ENCODE measurements at places on chromosomes 16 and 17.

DNA sequence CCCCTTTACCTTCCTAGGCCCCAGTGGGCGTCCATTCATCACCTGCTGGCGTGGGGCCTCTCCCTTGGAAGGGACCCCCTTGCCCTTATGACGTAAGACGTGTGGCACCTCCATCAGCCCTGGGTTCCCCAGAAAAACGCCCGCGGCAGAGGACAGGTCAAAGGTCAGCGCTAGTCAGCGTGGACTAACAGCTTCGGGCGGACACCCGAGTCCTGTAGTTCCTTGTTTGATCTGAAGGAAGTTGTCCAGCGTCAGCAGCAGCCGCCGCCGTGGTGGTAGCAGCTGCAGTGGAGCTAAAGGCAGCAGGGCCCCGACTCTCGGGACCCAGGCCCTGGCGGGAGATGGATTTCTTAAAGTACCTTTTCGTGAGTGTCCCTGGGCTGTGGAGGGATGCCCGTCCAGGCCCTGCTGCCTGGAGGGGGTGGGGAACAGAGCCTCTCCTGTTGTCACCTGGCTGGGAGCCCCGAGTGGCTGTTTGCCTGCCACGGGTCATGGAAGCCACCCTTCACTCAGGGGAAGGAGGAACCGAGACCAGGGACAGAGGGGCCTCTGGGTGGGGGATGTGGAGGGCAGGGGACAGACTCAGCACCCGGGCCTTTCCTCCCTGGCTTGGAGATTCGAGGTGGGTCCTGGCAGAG, 123.6 kb downstream of the OR1D5 start:
- no peak for DNase-seq

- DNase-seq: no peak
Observed at GRCh38 chr17:17890773-17891759, 54.3 kb upstream of the SREBF1 start.

DNA sequence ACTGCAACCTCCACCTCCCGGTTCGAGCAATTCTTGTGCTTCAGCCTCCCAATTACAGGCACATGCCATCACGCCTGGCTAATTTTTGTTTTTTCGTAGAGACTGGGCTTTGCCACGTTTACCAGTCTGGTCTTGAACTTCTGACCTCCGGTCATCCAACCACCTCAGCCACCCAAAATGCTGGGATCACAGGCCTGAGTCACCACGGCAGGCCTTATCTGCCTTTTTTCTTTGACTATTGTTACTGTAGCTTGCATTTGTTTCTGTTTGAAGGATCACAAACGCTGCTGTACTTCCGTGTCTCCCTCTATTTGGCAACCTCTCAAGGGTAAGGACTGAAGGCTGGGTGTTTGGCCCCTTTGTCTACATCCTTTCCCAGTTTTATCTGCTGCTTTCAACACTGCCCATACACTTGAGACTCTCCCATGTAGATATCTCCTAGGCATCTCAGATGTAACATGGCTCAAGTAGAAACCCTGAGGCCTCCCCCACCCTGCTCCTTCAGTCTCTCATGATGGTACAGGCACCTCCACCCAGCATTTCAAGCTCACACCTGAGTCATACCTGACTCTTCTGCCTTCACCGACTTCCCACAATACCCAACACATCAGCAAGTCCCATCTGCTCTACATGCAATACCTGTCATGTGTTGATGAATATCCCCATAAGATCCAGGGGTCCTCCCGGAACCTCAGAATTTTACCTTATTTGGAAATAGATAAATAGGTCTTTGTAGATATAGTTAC, 219.0 kb downstream of the CPPED1 start:
- no peak for DNase-seq

DNA sequence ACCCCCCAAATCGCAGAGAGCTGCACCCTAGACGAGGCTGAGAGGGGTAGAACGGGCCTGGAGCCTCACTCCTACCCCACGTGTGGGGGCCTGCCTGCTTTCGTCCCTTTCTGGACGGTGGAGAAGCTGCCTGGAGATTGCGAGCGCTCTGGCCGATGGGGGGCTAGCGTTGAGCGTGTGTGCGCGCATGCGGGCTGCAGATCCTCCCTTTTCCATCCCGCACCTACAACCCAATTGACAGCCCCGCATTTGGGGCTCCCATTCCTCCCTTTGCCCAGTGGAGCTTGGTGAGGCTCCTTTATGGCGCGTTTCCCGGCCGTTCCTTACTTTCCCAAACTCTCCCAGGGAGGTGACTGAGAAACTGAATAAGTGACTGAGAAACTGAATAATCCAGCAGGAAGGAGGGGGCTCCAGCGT, 907 bp upstream of the ESRP2 start:
- DNase-seq: no peak

DNA sequence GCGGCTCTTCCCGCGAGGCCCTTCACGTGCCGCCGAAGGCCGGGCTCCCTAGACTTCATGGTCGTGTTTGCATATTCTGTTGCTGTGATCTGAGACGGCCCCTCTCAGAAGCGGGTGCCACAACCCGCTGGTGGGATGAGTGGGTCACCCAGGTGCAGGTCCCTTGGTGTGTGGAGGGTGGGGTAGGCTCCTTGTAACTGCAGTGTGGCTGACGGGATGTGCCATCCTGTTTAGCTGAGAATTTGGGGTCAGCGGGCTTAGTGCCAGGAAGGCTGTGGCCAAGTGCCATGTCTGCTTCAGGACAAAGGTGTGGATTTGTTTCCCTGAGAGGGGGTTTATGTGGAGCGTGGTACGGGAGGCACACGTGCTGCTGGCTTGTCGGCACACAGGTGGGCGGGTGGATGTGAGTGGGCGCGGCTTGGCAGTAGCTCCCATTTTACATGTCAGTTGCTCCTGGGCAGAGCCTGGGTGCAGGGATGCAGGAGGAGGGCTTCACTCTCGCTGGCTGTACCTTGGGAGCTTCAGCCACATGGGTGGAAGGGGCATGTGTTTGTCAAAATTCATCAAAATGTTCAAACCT, 9.2 kb upstream of the WFIKKN1 start:
- no peak for DNase-seq

DNA sequence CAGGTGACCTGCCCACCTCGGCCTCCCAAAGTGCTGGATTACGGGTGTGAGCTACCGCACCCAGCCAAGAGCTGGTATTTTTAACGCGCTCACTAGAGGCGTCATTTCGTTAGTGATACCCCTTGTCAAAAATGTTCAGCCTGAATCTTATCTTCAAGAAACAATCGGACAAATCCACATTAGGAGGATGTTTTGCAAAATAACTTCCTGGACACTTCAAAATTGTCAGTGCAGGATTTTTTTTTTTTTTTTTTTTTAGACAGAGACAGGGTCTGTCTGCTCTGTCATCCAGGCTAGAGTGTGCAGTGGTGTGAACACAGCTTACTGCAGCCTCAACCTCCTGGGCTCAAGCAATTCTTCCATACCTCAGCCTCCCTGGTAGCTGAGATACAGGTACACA, 63.0 kb downstream of the RMI2 start:
- no peak for DNase-seq

- no peak for DNase-seq
Observed at GRCh38 chr17:30237296-30238002, 2.0 kb upstream of the SLC6A4 start.

DNA sequence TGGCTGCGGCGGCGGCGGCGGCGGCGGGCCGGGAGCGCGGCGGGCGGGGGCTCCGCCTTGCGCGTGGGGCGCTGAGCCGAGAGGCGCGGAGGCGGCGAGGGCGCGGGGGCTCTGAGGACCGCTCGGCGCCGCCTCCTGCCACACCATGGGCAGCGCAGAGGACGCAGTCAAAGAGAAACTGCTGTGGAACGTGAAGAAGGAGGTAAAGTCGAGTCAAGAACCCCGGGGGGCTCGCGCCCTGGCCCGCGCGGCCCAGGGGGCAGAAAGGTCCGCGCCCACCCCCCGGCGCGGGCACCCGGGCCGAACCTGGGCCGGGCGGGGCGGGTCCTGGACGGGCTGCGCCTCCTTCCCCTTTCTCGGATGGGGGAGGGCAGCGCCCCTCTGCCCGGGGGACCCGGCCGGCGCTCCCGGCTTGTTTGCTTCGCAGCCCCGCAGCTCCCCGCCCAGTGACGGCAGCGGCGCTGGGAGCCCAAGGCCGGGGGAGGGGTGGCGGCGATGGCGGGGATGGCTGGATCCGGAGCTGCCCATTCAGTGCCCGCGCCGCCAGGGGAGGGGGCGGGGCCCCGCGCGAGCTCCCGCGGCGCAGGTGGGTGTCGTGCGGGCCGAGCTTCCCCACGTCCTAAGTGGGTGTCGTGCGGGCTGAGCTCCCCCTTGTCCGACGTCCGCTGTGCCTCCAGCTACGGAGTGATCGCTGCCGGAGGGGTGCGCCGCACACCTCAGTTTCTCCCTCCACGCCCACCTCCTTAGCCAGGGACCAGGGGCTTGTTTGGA, 428 bp downstream of the SGSM2 start:
- peak; percentile 47 for DNase-seq

DNA sequence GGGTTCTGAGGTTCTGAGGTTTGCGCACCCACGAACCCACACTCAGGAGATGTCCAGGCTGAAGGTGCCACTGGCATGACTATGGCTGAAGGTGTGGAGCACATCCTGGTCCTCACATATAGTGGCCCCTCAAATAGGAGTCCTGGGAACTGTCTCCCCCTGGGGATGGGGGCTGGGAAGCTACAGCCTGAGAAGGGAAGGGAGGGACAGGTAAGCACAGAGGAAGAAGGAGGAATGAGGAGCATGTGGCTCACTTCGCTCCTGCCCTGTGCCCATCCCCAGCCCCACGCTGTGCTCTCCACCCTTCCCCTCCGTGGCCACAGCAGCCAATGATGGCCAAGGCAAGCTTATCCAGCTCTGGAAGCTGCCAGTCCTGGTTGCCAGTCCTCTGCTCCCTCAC, 123.9 kb upstream of the LHX1 start:
- DNase-seq: no peak

GRCh38 chr17:81849457-81849856, 10.9 kb downstream of the P4HB start:
- no peak for DNase-seq

DNA sequence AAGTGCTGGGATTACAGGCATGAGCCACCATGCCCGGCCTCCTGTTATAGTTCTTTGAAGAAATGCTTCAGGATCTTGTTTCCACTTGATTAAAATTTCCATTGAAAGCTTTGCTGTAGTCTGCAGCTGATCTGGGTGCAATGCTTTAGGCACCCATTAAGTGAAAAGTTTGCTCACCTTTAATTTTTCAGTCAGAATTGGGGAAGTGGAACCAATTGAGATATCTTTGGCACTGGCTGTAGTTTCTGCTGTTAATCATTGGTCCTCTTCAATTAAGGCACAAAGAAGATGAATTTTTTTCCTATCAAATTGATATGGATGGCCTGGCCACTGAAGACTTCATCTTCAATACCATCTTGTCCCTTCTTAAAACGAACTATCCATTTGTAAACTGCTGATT, 336.1 kb upstream of the TBX2 start:
- DNase-seq: no peak

- DNase-seq: no peak
Observed at GRCh38 chr17:75875940-75876189, 2.5 kb downstream of the TRIM47 start.

GRCh38 chr16:88818575-88818874, 6.8 kb upstream of the APRT start:
- no peak for DNase-seq

- no peak for DNase-seq
Observed at GRCh38 chr17:68560966-68561720, 40.0 kb downstream of the FAM20A start.

- DNase-seq: no peak
Observed at GRCh38 chr16:85090873-85091521, 21.3 kb downstream of the CIBAR2 start.

DNA sequence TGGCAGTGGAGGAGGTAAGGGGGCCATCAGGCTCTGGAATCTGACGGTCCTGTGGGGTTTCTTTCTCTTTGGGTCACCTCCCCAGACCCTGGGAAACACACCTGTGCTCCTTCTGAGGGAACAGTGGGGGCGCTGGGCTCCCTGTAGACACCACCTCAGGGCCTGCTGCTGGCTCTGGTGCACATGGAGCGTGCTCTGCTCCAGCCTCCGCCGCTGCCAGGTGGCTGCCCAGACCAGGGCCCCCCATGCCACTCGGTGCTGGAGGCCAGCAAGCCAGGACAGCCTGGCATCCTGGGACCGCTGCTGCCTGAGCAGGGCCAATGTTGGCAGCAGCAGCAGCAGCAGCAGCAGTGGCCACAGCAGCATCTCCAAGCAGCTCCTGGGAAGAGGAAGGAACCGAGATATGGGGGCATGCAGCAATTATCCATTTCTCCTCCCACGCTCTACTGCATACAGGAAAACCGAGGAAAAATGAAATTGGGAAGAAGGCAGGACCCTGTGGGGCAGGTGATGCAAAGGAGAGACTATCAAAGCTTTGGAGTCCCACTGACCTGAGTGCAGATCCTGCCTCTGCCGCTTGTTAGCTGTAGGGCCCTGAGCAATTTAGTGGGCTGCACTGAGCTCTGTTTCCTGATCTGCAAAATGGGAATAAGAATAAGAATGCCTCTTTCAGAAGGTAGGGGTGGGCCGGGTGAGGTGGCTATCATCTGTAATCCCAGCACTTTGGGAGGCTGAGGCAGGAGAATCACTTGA, 902 bp downstream of the GHDC start:
- no peak for DNase-seq

GRCh38 chr17:61260071-61260797, 139.4 kb upstream of the TBX2 start:
- DNase-seq: no peak

GRCh38 chr16:19520861-19521331, 1.0 kb downstream of the GDE1 start:
- DNase-seq: no peak

GRCh38 chr16:51420247-51420646, 269.2 kb upstream of the SALL1 start:
- no peak for DNase-seq

- DNase-seq: peak; percentile 83
Observed at GRCh38 chr17:79045842-79046196, 21.9 kb downstream of the C1QTNF1 start.

GRCh38 chr16:13645601-13646245, 274.2 kb upstream of the ERCC4 start:
- DNase-seq: no peak

GRCh38 chr17:80431246-80432195, 16.6 kb downstream of the ENDOV start:
- DNase-seq: no peak

DNA sequence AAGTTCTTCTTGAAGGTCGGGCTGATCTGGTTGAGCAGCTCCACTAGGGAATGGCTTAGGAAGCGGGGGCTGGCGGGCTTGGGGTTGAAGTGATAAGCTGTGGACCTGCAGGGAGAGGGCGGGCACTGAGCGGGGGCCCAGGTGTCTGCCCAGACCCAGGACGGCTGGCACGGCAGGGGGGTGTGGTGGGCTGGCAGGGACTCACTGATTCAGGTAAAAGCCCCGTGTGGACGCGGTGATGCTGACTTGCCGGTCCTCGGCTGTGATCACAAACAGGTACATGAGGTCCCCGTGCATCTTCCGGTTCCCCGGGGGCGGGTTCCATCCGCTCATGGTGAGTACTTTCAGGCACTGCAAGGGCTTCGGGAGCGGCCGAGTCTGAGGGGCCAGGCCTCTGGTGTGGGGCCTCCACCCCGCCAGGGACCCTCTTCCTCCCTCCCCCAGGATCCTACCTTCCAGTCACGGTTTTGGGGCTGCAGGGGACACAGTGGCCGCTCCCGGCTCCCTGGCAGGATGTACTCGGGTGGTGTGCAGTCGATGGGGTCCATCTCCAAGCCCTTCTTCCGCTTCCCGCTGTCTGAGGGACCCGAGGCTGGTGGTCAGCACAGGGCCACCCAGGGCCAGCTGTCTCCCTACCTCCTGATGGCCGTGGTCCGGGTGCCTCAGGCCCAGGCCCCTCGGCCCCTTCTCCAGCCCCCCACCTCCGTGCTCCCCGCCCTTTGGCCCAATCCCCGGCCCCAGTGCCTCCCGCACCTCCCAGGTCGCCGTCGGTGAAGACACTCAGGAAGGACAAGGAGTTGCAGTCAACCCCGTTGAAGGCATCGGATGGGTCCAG, 10.2 kb downstream of the CLUH start:
- DNase-seq: no peak

GRCh38 chr17:5249615-5250014, 15.0 kb upstream of the SCIMP start:
- peak; percentile 60 for DNase-seq
